Coronary artery (tissue), 2 donors: ENCODE measurements at places on chromosomes 2 and 18.

DNA sequence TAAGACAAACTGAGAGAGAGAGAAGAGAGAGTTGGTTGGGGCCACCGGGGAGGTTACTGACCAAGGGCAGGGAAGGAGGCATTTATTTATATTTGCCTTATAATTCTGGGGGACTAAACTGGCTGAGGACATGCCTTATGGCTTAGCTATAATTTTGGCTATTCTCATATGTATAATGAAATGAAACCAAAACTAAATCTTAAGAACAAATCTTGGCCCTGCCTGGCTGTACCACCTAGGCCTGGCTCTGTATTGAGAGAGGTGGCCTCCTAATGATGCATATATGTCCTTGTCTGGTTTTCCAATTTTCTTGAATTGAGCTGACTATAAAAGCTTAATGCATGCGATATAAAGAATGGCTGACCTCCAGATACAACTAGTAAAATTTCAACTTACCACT, 3.5 kb upstream of the PPP1CB start:
- no peak for DNase-seq

- no peak for DNase-seq
Observed at GRCh38 chr2:206797376-206797775, 32.0 kb downstream of the FASTKD2 start.

DNA sequence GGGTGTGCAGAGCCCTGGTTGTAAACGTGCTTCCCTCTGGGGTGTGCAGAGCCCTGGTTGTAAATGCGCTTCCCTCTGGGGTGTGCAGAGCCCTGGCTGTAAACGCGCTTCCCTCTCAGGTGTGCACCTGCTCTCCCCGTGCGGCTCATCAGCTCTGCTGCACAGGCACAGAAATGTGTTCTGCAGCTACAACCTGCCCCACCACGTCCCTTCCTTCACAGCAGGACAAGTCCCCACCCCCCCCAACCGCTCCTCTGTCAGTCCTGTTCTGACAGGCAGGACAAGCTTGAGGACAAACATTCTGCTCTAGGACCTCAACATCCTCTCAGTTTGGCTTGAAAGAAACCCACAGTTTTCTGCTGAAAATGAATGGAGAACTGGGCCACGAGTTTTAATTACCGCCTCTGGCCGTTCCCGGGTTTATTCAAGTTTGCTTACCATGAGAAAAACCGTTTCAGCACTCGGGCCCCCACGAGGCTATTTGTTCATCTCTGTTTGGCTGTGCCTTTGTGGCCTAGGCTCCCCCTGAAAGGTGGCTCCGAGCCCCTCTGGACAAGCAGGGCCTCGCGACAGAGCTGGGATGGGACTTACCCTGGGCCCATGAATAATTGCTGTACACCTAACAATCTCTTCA, 81.0 kb upstream of the ASB18 start:
- DNase-seq: no peak

DNA sequence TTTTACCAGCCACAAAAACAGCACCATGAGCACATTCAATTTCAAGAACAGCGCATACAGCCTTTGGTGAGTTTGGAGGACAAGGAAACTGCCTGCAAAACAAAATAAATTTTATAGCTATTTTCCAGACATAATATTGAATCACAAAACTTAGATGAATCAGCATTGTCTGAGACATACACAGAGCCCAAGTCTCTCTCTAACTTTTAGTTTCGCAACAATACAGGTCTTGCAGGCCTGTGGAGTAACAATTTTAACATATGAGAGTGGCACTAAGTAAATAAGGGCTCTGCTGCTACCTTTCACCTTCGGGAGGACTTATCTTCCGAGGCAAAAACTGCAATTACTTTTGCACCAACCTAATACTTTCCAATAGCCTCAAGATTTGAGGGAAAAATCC, 56.1 kb upstream of the PEX13 start:
- DNase-seq: no peak

GRCh38 chr2:189679226-189679625, 4.8 kb downstream of the ANKAR start:
- DNase-seq: no peak

- DNase-seq: no peak
Observed at GRCh38 chr2:85889627-85890281, 964 bp upstream of the ST3GAL5 start.

DNA sequence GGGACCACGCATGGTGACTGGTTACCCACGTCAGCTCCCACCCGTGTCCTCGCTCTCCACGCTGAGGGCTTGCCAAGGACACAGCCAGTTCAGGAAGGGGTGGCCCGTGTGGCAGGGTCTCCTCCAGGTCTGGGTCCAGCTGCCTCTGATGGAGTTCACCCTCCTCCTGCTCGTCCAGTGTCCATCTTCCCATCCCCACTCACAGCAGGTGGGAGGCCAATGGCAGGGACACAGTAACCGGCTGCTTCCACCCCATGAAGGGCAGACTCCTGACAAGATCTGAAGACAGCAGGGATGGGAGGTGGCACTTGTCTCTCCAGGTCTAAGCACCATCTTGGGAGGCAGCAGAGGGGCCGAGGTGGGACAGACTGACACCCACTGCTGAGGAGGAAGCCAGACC, 106.4 kb downstream of the NDUFA10 start:
- DNase-seq: no peak
